NCI-H524 treated with DMSO at 0.1 percent for 48 hours (cell line): ENCODE measurements at places on chromosomes 3 and 15.

- DNase-seq: no peak
Observed at GRCh38 chr3:140585828-140586227, 92.0 kb upstream of the TRIM42 start.

GRCh38 chr3:71478568-71478967, 105.0 kb downstream of the FOXP1 start:
- no peak for DNase-seq

- no peak for DNase-seq
Observed at GRCh38 chr3:104132566-104133403, 1233.9 kb upstream of the ALCAM start.

DNA sequence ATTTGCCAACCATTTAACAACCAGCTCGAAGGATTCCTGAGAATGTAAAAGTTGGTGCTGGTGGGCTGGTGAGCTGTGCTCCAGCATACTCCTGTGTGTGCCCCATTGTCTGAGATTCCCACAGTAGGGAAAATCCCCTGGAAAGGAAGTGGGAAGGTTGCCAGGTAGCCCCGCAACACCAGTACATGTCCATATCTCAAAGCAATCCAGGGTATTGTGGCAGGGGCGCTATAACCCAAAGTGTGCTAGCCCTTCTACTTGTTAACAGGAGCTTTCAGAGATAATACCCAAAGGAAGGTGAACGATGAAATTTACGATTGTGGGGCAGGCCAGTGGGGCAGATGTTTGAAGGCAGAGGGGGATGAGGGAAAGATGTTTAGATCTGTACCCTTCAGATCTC, 42.7 kb upstream of the SYNM start:
- no peak for DNase-seq

DNA sequence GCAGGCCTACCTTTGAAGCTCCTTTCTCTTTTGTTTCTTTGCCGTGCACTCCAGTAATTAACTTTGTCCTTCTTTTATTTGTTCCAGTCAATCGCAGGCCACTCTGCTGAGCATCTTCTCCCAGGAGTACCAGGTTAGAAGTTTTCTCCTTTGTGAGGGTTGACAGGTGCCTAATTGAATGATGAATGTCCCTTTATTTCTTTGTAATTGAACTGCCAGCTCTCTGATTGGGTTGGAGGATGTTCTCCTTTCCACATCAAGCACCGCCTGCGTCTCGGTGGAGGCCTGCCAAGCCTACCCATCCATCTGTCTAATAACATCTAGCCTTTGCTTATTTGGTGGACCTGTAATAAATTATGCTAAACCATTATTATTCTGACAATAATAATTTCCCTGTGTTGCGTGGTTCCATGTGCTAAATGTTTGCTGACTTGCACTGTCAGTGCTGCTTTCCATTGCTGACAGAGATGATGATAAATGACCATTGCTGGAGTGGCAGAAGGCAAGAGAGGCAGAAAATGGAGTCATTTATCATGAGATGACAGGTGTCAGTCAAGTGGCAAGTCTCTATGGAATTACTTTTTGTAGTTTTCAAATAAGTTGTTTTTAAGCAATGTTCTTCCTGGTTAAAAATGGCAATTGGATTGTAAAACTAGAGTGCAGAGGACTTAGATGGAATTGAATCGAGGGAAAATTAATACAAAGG, 64.9 kb downstream of the CDIN1 start:
- DNase-seq: no peak

DNA sequence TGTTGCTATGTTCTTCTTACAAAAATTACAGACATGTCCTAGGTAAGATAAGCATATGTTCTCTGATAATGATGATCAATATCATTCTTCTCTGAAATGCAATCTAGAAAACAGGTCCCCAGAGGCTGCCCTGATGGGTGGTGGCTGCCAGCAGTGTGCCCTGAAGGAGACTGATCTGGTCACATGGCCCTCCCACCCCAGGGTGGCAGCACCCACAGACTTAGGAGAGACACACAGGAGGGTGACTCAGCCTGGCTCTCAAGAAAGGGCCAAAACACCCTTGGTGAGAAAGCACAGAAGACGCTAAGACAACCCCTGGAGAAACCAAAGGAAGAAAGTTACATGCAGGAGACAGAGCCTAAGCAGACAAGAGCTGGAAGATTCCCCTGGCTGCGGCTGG, 203.7 kb downstream of the TJP1 start:
- DNase-seq: no peak

- DNase-seq: no peak
Observed at GRCh38 chr15:75063889-75064288, 40.5 kb downstream of the PPCDC start.

- DNase-seq: no peak
Observed at GRCh38 chr3:72141264-72141663, 356.3 kb upstream of the PROK2 start.

GRCh38 chr3:38334142-38335055, 12.2 kb upstream of the XYLB start:
- DNase-seq: no peak

DNA sequence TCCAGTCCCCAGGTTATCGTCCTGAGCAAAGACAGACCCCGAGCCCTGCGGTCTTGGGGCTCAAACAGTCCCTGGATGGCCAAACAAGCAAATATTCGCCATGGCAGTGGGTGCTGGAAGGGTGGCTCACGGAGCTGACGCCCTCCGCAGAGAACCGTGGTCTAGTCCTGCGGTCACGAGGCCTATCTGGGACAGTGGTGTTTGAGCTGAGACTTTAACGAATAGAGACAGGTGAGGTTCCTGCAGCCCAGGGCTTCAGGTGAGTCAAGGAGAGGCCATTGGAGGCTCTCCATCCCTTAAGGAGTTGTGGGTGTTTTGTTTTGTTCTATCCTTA, 399 bp upstream of the SUCLG2 start:
- DNase-seq: no peak

DNA sequence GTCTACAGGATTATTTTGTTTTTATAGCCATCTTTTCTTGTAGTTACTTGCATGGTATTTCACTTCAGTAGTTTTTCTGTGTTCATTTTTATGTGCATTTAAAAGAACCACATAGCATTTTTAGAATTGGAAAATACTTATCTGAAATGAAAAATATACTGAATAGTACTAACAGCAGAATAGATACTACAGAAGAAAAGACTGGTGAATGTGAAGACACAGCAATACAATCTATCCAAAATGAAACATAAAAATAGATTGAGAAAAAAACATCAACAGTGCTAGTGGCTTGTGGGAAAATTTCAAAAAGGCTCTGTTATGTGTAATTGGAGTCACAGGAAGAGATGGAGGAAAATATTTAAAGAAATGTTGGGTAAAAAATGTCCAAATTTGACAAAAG, 12.7 kb upstream of the DIPK2A start:
- no peak for DNase-seq
